ENCODE measurements at places on chromosomes 5 and 9.

DNA sequence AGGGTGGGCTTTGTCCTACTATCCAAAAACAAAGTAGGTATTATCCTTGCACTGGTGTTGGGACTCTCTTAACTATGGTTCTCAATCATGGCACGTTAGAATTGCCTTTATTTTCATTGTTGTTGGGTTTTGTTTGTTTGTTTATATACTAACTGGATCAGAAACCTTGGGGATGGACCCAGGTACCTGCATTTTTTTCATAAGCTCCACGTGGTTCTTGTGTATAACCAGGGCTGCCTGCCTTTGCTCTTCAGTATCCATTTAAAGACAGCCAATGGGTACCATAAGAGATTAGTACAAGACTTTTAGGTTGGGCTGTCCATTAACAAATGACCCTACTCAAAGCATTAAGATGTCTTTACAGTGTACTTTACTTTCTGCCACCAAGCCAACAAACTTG, 2.5 kb upstream of the SSBP2 start:
- no peak for DNase-seq

- DNase-seq: no peak
Observed at GRCh38 chr9:35695943-35696401, 6.2 kb upstream of the TPM2 start.

DNA sequence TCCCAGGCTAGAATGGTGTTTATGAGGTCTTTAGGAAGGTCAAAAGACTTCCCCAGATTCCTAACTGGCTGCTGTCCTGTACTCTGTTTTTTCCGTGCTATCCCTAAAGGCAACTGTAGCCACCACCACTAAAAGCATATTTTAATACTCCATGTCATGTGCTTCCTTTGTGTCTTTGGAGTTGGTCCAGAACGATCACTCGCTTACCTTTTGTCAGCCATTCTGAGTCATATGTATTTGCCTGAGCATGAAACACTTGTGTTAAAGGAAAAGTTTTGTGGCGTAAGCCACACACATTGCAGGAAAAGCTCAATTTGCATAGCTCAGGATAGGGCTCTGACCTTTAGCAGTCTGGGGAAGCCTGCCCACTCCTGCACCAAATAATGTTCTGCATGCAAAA, 299.6 kb downstream of the NTRK2 start:
- DNase-seq: no peak

- DNase-seq: peak; percentile 16
Observed at GRCh38 chr5:178941361-178941760, 363 bp downstream of the ZNF454 start.

DNA sequence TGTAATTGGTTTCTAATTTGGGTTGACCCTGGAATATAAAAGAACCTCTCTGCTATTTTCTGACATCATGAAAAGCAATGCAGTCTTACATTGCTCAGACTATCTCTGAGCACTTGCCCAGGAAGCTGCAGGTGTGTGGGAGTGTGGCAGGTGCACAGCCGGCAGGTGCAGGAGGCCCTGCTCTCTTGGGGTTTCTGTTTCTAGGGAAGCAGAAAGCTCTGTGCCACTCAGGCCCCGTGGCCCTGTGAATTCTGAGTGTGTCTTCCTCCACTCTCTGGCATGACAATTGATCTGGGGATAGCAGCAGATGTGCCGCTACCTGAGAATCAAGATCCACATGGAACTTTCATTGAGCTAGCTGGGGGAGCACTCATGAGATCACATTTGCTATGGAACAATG, 45.7 kb upstream of the IRX2 start:
- DNase-seq: no peak

- no peak for DNase-seq
Observed at GRCh38 chr5:39495227-39495626, 70.4 kb upstream of the DAB2 start.

- DNase-seq: no peak
Observed at GRCh38 chr5:116529615-116530014, 45.0 kb downstream of the SEMA6A start.

DNA sequence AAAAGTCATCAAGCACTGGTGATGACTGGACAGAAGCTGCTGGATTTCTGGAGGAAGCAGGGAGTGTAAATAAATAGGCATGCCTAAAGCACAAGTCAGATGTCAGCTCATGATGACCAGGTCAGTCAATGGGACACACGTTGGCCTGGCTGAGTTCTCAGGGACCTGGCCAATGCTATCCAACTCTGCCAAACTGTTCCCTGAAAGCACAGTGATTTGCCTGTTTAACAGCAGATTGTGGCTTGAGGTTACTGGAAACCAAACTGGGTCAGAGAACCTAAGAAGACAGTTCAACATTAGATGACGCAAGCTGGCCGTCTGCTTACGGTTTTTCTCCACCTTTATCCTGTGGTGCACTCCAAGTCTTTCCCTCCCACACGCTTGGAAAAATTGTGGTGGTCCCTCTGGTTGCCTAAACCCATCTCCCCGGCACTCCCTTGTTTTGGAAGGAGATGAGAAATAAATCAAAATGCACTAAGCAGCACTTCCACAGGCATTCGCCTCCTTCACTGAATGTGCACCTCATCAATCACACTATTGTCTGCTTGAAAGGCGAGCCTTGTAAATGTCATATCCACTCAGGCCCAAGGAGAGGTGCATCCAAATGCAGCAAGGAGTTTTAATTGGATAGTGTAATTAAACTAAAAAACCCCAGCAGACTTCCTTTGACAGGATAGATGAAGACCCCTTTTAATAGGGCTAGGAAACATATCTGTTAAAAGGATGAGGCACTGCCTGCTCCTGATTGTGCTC, 199.4 kb downstream of the GAPVD1 start:
- no peak for DNase-seq

GRCh38 chr5:38468978-38469706, 87.3 kb downstream of the LIFR start:
- DNase-seq: peak; percentile 70

GRCh38 chr5:1468247-1468612, 23.0 kb upstream of the SLC6A3 start:
- DNase-seq: no peak
